Activated CD8-positive, alpha-beta memory T cell treated with anti-CD3 and anti-CD28 coated beads for 1 hour (primary cell): ENCODE measurements at places on chromosomes 4 and X.

- DNase-seq = no peak
Measured at GRCh38 chrX:3052860-3053259, 11.6 kb downstream of the ARSF start.

GRCh38 chr4:151930372-151930771 lies 169.6 kb upstream of the GATB start:
- DNase-seq = no peak

- DNase-seq = no peak
Measured at GRCh38 chr4:79233820-79234219, 92.0 kb downstream of the NAA11 start.

DNA sequence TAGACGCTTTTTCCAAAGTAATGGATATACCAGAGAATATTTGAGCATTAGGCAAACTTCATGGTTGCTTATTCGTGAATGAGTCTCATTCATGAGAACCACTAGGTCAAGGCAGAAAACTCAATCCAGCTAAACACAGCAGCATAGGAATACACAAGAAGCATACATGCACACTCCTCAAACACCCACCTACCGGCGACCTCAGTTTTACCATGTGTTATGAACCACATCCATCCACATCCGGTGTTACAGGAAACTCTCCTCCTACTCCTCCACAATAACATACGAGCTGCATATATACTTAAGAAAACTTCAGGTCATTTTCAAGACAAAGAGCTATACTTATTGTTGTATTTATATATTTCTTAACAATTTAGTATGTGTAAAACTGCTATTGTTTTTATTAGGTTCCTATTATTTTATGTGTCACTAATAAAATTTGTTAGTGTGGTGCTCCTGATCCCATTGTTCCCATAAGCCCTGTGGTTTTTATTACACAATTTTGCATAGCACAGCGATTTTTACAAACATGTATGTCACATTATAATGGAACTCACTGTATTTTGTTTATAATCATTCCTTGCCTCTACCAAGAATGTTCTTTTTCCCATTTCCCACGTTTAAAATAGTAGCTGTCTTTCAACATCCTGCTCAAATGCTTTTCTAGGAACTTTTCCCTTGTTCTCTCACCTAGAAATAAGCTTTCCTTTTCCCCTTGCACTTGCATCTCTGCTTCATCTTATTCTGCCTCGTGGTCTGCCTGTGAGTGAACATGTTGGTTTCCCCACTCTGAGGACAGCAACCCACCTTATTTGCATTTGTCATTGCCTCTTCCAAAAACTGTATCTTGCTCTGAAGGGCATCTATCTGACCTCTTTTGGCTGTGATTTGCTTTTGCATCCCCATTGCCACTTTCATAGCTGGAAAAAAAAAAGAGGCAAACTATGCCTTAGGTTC lies 48.3 kb downstream of the STBD1 start:
- no peak for DNase-seq

DNA sequence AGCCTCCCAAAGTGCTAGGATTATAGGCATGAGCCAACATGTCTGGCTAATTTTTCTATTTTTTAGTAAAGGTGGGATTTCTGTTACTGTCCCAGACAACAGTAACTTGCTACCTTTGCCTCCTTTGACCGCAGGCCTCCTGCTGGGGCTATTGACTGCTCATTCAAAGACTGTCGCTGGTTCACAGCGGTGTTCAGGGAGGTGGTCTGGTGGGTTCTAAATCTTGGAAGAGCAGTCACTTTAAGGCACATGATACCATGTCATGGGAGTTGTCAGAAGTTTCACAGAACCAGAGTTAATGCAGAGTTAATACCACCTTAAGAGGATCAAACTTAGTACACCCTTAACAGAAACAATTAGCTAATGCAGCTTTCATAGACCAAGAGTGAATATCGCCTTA lies 3.8 kb downstream of the ASMT start:
- DNase-seq = no peak

DNA sequence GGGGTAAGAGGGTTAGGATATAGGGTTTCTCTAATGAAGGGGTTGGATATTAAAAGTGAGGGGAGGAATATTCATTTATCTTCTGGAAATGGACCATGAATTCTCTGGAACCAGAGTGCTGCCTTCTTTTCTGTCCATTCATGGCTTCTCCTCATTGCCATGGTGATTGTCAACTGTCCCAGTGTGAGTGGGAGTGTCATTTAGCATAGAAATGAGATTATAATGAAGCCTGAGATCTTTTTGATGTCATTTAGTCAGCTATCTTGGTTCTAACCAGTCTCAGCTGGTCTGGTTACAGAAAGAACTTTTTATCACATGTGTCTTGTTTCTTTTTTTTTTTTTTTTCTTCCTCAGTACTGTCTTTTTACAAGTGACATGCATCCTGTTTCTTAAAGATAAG lies 497.3 kb upstream of the PITX2 start:
- no peak for DNase-seq

DNA sequence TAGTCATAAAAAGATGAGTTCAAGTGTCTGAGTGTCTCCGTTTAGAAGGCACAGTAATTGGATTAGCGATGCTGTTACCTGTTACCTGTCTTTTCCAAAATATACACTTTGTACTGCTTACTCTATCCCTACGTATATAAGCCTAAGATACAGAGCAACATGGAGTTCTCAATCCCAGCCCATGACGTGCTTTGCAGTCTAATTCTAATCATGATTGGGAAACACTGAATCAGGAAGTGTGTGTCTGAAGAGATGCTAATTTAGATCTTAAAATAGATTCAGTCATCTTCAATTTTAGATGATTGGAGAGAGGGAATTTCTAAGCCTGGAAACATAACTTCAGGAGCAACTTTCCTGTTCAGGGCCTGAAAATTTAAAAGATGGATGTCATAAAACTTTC lies 115.1 kb downstream of the PCDH19 start:
- no peak for DNase-seq

- no peak for DNase-seq
Measured at GRCh38 chr4:164799410-164799809, 45.5 kb downstream of the SMIM31 start.

GRCh38 chrX:111652719-111653118 lies 28.3 kb upstream of the ALG13 start:
- DNase-seq = no peak

DNA sequence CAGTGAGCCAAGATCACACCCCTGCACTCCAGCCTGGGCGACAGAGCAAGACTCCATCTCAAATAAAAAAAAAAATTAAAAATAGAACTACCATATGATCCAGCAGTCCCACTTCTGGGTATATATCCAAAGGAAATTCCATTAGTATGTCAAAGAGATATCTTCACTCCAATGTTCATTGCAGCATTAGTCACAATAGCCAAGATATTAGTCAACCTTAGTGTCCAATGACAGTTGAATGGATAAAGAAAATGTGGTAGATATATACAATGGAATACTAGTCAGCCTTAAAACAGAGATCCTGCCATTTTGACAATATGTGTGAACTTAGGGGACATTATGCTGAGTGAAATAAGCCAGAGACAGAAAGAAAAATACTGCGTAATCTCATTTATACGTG lies 49.4 kb downstream of the C4orf46 start:
- no peak for DNase-seq

DNA sequence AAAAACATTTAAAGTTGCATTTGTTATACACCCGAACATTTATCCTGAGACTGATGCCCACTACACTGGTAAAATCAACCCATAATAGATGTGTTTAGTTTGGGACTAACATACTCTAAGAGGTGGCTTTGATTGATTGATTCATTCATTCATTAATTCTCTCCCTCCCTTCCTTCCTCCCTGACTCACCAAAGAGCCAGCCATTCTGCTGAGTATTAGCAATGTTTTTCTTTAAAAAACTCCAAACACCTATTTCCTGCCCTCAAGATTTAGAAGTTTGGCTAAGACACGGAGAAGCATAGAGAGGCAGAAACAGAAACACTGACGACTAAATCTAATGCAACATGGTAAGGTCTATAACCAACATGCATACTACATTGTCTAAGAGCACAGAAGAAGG lies 88.9 kb downstream of the RASL11B start:
- DNase-seq = no peak

GRCh38 chr4:112896609-112897190 lies 152.8 kb upstream of the ANK2 start:
- DNase-seq = no peak

DNA sequence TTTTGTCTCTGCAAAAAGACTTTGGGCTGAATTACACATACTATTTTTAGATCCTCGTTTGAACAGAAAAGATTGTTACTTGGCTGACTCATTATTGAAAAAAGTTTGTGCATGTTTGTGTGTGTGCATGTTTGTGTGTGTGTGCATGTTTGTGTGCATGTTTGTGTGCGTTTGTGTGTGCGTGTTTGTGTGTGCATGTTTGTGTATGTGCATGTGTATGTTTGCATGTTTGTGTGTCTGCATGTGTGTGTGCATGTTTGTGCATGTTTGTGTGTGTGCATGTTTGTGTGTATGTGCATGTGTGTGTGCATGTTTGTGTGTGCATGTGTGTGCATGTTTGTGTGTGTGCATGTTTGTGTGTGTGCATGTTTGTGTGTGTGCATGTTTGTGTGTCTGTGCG lies 201.1 kb upstream of the FAT1 start:
- DNase-seq = no peak

GRCh38 chr4:59960143-59960542 lies 1240.0 kb upstream of the ADGRL3 start:
- DNase-seq = no peak

- no peak for DNase-seq
Measured at GRCh38 chr4:64814616-64815015, 405.4 kb upstream of the TECRL start.

DNA sequence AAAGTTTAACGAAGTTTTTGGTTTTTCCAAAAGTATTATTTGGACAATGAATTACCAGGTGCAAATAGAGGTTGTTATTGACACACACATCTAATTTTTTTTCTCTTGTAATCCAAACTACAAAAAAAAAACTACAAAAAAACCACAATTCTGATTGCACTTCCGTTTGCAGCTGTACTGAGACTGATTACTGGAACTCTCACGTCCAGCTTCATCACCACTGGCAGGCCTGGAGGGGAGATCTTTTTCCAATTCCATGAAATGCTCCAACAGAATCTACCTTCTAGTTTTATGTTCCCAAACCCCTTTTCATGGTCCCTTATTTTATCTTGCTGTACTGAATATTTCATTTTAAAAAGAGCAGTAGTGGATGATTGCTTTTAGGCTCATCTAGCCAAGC lies 1118.3 kb downstream of the C4orf33 start:
- no peak for DNase-seq
